Jurkat, Clone E6-1 (cell line): ENCODE measurements at places on chromosomes 5 and 9.

- no peak for DNase-seq
Measured at GRCh38 chr9:113428062-113428615, 17.6 kb downstream of the C9orf43 start.

GRCh38 chr9:131404987-131405386 lies 11.1 kb downstream of the PRRC2B start:
- no peak for DNase-seq

GRCh38 chr9:114016629-114017423 lies 61.3 kb downstream of the AMBP start:
- DNase-seq = no peak

GRCh38 chr5:178349625-178350353 lies 117.2 kb upstream of the PHYKPL start:
- no peak for DNase-seq

- no peak for DNase-seq
Measured at GRCh38 chr5:166499447-166500240, 1791.8 kb upstream of the WWC1 start.

GRCh38 chr5:159515197-159515596 lies 184.9 kb upstream of the IL12B start:
- DNase-seq = no peak
